ENCODE measurements at places on chromosomes 13 and 19.

GRCh38 chr19:7393939-7394730 lies 45.4 kb downstream of the ARHGEF18 start:
- no peak for DNase-seq

DNA sequence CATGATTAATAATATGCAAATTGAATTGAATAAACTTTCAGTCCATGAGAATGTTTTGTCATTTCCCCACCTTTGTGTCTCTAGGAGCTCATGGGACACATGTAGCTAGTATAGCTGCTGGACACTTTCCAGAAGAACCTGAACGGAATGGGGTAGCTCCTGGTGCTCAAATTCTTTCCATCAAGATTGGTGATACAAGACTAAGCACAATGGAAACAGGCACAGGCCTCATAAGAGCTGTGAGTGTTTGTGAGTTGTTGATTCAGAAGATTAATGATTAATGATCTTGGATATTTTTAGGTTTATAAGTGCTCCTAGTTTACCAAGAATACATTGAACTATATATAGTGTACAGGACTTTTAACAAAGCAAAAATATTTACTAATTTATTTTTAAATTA lies 30.1 kb downstream of the TPP2 start:
- DNase-seq: no peak

- DNase-seq: no peak
Observed at GRCh38 chr19:23558541-23558940, 128.5 kb downstream of the ZNF675 start.

DNA sequence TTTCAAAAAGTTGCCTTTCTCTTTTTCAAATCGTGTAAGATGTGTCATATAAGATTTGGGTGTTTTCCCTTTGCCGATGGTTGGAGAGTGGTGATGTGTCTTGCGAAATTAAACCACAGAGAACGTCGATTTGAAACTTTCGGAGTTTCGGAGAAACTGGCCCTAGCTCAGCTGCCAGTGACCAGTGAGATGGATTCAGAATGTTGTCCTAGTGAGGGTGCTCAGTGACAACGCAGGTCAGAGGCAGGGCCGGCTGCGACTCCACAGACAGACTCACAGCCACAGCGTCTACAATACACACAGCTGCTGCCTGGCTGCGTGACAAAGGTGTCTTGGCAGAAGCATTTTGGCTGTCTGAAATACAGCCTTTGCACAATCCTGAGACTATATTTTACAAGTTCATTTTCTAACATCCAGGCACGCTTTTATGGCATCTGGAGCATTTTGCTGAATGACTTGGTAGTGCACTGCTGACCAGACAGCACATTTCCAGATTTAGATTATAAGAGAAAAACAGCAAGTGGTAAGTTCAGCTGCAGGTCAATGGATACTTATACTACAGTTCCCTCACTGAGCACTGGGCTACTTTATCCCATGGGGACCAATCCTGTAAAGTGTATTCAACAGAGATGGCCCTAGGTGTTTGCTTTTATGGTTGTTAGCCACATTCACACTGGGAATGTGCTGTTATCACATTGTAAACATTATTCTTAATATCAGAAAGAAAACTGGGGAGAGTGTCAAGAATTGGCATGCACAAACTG lies 207.5 kb downstream of the KCNRG start:
- peak; percentile 72 for DNase-seq

DNA sequence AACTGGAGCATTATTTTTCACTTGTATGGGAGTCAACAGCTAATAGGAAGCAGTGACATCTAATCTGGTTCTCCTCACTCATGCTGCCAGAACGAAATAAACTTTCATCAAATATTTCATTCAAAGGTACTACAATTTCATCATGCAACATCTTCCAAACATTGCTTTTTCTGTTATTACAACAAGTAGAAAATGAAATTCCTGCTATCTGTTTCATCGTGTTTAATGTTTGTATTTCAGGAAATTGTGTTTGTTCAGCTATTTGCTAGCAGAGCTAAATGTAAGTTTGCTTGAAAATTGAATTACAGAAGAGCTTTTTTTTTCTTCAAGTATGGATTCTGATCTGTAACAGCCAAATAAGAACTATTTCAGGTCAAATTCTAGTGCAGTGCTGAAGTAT lies 90.1 kb downstream of the SLITRK6 start:
- DNase-seq: peak; percentile 21

GRCh38 chr19:46970815-46971214 lies 48.8 kb upstream of the NPAS1 start:
- peak; percentile 97 for DNase-seq

DNA sequence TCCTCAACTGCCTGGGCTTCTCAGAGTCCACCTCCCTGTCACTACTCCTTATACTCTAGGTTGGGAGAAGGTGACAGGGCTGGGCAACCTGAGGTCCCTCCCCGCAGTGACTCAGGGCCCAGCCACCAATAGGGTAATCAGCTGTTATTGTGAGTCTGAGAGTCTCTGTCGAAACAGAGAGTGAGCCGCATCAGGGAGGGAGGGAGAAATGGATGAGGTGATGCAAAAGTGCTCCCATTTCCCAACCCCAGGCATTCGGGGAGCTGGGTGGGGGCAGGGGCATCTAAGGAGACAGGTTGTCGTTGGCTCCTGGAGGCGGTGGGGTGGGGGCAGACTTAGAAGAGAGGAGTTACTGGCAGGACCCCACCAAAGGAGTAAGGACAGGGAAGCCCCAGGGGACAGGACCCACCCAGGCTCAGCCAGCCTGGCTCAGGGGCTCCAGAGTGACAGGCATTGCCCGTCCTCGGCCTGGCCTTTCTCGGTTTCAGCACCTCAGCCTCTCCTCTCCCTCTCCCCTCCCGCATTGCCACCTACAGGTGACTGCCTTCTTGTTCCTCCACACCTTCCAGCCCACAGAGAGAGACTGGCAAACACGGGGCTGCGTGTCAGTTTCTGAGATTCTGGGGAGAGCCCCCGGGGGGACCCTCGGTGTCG lies at the start of gene DMKN:
Gene DMKN, minus strand, starts transcription at position 22 of the 654 bp plus-strand sequence. CDS start 174 bp downstream, outside the sequence.
- peak; percentile 62 for DNase-seq
